ENCODE measurements at places on chromosomes 7 and 10.
A peak's percentile ranks its signal among the peaks of the same experiment; 100 is the strongest.

DNA sequence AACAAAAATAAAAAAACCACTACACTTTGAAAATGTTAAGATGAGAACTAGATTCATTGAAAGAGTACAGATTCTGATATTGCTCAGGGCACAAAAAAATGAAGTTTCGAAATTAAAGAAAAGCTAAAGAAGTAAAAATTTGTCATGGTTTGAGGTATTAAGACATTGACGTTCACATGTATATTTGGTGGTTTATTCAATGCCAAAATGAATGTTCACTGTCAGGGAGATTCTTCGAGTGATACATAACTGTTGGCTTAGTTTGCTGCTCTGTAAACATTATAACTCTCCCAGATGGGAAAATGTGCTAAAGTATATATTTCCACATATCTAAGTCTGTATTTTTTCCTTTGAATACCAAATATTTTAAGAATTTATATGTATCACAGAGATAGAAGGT, 345.0 kb downstream of the SEMA3D start:
- no peak for DNase-seq

DNA sequence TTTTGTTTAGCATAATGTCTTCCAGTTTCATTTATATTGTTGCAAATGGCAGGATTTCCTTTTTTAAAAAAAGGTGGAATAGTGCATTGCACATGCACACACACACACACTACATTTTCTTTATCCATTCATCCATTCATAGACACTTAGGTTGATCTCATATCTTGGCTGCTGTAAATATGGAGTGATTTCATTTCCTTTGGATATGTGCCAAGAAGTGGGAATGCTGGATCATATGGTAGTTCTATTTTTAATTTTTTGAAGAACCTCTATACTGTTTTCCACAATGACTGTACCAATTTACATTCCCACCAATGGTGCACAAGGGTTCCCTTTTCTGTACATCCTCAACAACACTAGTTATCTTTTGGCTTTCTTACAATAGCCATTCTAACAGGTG, 68.9 kb downstream of the EBLN1 start:
- DNase-seq: no peak

GRCh38 chr10:53023411-53023810, 250.8 kb upstream of the MBL2 start:
- DNase-seq: no peak

DNA sequence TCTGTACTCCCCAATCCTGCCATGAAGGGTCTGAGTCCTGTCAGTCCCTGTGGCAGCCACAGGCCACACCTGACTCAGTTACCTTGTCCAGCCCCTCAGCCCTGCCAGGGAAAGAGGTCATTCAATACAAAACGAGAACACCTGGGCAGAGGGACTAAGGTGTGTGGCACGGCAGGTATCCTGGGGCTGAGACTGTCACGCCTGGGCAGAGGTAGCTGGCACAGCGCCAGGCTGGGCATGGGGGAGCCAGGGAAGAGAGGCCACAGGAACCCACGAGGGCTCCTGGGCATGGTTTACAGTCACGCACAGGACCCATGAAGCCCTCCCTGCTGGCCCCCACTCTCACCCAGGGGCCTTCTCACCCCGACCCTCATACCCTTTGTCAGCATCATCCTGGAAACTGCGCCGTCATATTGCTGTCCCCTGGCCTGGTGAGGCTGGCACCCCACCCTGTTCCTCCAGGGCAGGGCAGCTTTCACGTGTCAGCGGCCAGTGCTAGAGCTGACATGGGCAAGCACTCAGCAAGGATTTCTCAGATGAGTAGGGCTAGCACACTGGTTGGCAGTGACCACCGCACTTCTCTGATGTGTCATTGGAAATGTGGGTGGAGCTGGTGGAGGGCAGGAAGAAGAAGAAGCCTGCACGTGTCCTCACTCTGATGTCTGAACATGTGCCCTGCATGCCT, 42.7 kb downstream of the LRRC18 start:
- DNase-seq: no peak

GRCh38 chr10:110426294-110427181, 71.2 kb upstream of the DUSP5 start:
- DNase-seq: peak; percentile 34

GRCh38 chr10:59753267-59753666, at the start of gene MRLN:
MRLN (minus strand) TSS chr10:59753455.
- DNase-seq: no peak

GRCh38 chr7:135166338-135166990, 4.0 kb downstream of the CYREN start:
- no peak for DNase-seq

DNA sequence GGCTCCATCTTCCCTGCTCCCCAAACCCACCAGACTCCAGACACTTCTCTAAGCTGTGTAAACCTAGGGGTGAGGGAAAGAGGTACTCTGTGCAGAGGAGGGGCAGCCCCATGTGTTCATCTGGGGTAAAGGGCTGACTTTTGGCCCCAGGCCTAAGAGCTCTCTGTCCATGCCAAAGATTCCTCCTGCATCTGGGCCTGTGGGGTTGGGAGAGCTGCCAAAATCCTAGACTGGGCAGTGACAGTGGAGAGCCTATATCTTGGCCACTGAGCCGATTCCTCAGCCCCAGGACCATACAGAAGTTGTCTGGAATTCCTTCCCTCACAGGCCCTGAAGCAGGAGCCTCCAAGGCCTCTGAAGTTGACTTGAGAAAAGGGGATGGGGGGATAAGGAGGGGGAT, 25.3 kb upstream of the LEP start:
- no peak for DNase-seq

- DNase-seq: no peak
These were observed 171.6 kb upstream of the AUTS2 start for GRCh38 chr7:69426705-69427104.

DNA sequence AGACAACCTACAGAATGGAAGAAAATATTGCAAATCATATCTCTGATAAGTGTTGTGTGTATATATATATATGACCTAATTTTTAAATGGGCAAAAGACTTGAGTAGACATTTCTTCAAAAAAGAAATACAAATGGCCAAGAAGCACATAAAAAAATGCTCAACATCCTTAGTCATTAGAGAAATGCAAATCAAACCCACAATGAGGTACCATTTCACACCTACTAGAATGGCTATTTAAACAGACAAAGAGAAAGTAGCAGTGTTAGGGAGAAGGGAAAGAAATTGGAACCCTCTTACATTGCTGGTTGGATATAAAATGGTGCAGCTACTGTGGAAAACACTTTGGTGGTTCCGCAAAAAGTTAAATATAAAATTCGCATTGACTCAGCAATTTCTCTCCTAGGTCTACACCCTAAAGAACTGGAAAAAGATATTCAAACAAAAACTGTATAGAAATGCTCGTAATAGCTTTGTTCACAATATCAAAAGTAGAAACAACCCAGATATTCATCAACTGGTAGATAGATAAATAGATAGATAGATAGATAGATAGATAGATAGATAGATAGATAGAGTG, 16.3 kb downstream of the ACSL5 start:
- DNase-seq: no peak

DNA sequence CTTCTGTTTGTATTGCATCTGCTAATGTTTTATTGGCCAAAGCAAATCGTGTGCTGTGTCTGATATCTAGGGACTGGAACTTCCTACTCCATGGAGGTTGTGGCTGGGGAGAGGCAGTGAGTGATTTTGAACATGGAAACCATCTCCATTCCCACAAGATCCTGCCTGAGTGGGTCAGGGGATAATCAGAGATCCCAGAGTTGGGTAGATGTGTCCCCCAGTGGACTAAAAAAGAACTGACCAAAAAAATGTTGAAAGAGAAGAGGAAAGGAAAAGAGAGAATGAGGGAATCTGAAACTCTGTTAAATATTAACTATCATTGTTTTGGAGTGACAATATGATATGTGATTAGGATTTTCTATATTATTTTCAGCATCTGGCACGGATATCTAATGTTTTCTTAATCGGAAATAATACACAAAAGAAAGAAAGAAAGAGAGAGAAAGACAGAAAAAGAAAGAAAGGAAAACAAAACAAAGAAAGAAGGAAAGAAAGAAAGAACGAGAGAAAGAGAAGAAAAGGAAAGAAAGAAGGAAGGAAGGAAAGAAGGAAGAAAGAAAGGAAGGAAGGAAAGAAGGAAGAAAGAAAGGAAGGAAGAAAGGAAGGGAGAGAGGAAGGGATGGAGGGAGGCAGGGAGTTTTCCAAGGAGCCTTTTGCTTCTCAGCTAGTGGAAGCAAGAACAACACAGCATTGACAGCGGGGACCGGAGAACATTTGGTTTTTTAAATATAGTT, 638.5 kb downstream of the CCSER2 start:
- no peak for DNase-seq

GRCh38 chr10:130885021-130885655, 426.4 kb downstream of the TCERG1L start:
- DNase-seq: no peak

DNA sequence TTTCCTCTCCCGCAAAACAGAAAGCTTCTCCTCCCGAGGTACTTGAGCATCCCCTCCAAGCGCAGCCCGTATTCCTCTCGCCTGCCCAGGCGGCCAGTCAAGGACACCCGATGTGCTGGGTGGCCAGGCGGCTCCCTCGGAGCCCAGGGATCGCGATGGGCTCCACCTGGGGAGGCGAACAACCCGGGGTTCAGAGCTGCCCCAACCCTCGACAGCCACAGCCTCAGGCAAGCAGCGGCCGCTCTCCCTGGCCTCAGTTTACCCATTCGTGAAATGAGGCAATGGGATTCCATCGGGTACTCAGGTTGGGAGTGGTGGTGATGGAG, 147.4 kb downstream of the CYP26A1 start:
- DNase-seq: no peak

DNA sequence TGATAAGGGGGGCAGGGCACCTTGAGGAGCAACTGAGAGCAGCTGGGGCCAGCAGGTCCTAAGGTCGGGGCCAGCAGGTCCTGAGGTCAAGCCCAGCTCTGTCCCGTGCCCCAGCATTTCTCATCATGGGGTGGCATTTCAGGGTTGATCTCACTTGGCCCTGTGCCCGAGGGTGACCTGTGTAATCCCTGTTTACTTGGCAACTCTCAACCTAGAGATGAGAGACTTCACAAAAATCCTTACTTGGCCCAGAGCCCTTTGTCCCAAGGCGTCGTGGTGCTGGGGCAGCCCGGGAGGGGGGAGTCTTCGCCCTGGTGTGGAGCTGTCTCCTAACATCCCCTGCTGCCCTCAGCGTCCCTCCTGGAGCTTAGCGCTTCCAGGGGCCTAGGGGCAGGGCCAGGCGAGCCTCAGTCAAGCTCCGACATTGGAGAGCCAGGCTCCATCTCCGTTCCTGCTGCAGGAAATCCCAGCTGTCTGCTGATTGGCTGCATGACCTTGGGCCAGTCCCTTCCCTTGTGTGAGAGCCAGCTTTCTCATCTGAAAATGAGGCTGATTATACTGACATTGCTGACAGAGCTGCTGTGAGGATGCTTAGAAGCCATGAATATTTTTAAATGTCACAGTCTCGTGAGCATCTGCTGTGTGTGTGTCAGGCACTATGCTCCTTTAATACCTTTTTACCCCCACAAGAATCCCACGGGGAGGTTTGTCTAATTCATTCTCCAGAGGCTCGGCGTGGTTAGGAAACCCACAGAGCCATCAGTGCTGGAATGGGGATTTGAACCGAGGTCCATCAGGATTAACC, 94.3 kb downstream of the ZMIZ1 start:
- no peak for DNase-seq

- DNase-seq: no peak
These were observed 15.3 kb downstream of the SFRP4 start for GRCh38 chr7:37901236-37901827.

DNA sequence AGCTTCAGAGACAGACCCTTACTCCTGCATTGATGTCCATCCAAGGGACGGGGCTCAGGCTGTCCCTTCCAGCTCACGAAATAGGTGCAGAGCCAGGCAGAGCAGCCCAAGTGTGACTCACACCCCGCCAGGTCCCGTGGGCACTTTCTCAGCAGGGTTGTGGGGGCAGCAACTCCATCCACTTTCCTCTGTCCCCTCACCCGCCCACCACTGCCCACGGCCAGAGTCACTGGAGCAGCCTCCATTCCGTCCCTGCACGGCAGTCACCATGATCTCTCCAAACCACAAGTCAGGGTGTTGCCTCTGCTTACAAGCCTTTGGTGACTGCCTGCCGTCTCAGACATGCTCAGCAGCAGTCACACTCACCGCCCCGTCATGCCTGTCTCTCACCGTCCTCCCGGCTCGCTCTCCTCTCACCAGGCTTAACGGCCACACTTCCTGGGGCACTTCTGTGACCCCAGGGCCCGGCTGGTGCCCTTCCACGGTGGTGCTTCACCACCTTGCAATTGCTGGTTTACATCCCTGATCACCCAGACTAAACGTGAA, 39.3 kb downstream of the CALML3 start:
- peak; percentile 58 for DNase-seq

- peak; percentile 83 for DNase-seq
These were observed 43.6 kb upstream of the KLF6 start for GRCh38 chr10:3828404-3829155.

- DNase-seq: peak; percentile 26
These were observed 52.6 kb downstream of the FGFBP3 start for GRCh38 chr10:91856637-91857036.

GRCh38 chr10:61471491-61471890, 18.3 kb upstream of the TMEM26 start:
- no peak for DNase-seq

DNA sequence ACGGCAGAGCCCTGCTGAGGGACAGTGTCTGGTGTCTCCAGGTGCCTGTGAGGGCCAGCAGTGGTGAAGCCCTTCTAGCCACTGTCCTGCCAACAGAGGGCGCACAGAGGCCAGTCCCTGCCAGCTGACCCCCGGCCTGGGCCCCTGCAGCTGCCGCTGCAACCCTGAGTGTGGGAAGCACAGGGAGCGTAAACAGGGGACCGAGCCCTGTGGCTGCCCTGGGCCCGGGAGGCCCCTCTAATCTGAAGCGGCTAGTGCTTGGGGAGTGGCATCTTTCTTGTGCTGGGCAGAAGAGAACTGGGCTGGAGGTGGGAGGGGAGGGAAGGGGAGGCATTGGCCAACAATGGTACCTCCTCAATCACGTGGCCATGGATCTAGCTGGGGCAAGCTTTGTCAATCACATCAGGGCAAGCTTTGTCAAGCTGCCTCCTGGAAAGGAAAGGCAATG, 34.6 kb downstream of the TRIM8 start:
- DNase-seq: peak; percentile 42

- DNase-seq: no peak
These were observed 99.0 kb downstream of the SRPK2 start for GRCh38 chr7:105289704-105290103.
